Sciatic nerve (tissue), 2 donors: ENCODE measurements at places on chromosomes 13 and 19. TPM values are rescaled to one million over a fixed set of nuclear protein-coding genes. Genes with fewer than 3 reads are reported as not detected.

Gene SPTBN4
- total RNA-seq: 20.9 TPM

- DNase-seq: no peak
Measured at GRCh38 chr13:85657942-85658341, 141.3 kb downstream of the SLITRK6 start.

GRCh38 chr13:100275746-100276145, 186.9 kb downstream of the PCCA start:
- DNase-seq: no peak

GRCh38 chr13:78198821-78199220, 280.2 kb upstream of the EDNRB start:
- DNase-seq: no peak

DNA sequence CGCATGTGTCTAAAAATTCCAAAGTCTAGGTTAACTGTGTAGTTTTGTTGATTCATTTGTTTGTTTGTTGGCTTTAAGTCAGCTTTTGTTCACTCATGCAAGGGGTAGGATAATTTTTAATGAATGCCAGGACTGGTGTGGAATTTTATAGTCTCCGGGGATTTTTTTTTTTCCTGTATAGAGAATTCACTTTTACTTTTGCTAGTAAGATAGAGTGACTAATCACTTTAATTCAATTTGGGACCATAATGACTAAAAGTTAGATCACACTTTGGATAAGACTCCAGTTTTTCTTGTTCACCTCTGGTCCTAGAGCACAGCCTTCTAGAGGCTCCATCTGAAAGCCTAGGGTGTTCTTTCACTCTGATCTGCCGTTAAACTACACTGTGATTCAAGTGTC, 1690.0 kb downstream of the PCDH9 start:
- DNase-seq: no peak

Gene CYP4F8
- total RNA-seq: not detected

DNA sequence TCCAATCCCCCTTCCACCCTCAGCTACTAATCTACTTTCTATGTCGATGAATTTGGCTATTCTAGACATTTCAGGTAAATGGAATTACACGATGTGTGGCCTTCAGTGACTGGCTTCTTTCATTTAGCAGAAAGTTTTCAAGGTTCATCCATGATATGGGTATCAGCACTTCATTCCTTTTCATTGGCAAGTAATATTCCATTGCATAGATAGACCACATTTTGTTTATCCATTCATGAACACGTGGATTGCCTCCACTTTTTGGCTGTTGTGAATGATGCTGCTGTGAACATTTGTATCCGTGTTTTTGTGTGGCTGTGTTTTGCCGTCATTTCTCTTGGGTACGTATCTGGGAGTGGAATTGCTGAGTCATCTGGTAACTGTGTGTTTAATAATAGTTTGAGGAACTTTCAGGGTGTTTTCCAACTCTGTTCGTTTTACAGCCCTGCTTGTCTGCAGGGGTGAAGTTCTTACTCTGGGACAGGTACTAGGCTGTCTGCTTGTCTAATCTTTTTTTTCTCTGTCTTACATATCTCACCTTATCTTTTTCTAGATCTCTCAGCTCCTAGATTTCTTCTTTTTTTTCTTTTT, 32.5 kb downstream of the MARK4 start:
- no peak for DNase-seq
